ENCODE measurements at places on chromosomes 7 and 10. TPM values are rescaled to one million over a fixed set of nuclear protein-coding genes. Genes with fewer than 3 reads are reported as not detected.

EEPD1 gene
- 7.8 TPM for total RNA-seq

PWWP2B gene
- total RNA-seq: 14.1 TPM

AKR1C8 gene
- not detected for total RNA-seq

AGBL3 gene
- 1.6 TPM for total RNA-seq
